ENCODE measurements at places on chromosomes 5 and 9.

- no peak for DNase-seq
Observed at GRCh38 chr5:95925939-95926338, 35.7 kb downstream of the ELL2 start.

- no peak for DNase-seq
Observed at GRCh38 chr5:14406554-14406849, 175.1 kb upstream of the OTULINL start.

DNA sequence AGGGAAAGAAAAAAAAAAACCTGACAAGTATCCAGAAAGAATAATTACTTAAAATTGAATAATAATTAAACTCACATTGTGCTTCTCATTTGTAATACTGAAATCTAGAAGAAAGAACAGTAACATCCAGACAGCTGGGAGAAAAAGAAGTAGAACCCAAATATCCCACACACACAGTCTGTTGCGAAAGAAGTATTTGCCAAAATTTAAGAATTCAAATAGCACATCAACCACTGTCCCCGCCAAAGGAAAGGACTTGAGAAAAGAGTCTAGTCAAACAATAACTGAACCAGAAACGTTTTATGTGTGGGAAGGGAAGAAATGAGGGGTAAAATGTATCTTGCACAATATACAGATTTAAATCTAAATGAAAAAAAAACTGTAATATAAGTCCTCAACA, 202.8 kb downstream of the MLLT3 start:
- DNase-seq: no peak

GRCh38 chr5:6910950-6911349, 197.7 kb downstream of the TENT4A start:
- DNase-seq: no peak

GRCh38 chr9:94140791-94141790, 56.8 kb downstream of the PTPDC1 start:
- DNase-seq: no peak

GRCh38 chr5:178086266-178086665, 27.1 kb upstream of the N4BP3 start:
- no peak for DNase-seq

- no peak for DNase-seq
Observed at GRCh38 chr9:3337515-3338225, 188.1 kb downstream of the RFX3 start.

DNA sequence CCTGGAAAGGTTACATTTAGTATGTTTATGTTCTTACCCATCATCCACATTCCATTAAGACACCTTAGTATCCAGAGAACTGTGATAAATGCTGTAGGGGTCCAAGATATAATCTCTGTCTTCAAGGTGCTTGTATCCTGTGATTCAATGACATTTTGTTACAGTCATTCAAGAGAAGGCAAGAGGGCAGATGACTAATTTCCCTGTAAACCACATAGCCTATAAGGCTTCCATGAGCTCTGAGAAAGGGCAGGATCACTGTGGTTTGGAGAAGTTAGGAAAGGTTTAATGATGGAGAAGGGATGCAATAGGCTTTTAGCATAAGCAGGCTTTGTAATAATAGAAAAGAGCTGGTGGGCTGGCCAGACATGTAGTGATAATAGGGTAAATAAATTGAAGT, 40.0 kb downstream of the PAPPA start:
- no peak for DNase-seq

- DNase-seq: no peak
Observed at GRCh38 chr5:56845277-56845676, 29.9 kb downstream of the MAP3K1 start.

DNA sequence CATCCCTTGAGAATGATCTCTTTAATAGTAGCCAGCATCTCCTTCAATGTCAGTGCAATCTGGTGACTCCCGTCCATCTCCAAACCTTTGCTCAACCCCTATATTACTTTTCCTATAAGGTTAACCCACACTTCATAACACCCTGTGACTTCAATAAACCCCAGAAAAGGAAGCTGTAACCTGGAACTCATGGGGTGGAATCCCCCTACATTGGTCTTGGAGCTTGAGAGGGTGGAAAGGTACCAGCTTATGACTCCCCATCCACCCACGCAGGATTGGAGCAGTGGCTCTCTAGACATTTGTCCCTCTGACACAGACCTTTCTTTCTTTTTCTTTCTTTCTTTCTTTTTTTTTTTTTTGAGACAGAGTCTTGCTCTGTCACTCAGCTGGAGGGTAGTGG, 54.7 kb upstream of the ZFR start:
- no peak for DNase-seq

DNA sequence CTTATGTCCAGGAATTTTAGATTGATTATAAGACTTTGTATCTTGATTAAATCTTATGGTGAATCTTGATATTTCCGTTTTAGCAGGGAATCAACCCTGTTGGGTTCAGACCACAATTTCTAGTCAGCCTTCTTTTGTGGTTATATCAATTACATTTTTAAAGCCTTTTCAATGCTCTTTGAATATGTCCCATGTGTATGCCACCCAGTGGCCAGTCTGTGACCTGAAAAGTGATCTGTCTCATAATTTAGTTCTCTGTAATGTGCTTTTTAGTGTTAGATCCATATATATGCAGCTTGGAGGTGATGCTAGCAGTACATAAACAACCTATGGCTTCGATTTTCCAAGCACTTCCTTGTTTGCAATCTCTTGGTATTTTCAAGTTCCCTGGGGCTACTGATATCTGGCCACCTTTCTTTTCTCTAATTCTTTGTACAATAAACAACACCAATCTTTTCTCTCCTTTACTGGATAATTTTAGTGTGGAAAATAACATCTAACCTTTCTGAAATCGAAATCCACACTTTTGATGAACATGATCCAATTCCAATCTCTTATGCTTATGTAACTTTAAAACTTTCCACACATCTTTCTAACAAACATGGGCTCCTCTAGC, 28.8 kb downstream of the PDE8B start:
- peak; percentile 67 for DNase-seq

DNA sequence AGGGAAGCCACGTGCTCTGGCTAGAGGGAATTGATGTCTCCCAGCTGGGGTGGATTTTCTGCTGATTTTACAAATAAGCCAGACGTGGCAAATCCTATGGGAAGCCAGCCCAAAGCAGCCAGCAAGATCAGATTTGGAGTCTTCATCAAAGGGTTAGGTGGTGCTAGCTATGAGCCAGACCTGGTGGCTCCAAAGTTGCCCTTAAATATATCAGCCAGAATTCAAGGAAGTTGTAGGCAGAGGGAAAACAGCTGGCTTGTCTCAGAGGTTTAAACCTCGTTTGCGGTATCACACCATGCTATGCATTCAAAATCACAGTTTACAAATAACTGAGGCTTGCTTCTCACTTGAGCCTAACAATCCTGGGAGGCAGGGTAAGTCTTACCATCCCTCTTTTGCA, 313.2 kb downstream of the MLLT3 start:
- no peak for DNase-seq

DNA sequence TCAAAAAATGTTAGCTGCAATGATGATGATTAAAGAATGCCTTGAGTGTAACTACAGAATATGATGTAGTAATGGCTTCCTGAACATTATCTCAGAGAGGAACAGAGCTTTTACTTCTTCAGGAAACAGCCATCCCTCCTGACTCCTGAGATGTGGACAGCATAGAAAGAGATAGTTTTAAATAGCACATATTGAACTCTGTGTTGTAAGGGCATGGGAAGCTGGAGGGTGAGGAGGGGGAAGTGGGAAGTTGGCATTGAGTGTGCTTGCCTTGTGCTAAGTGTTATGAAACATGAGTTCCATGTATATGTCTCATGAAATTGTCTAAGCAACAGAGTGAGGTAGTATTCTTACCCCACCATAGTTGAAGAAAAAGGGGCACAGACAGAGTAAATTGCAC, 161.5 kb upstream of the SLC28A3 start:
- DNase-seq: no peak

DNA sequence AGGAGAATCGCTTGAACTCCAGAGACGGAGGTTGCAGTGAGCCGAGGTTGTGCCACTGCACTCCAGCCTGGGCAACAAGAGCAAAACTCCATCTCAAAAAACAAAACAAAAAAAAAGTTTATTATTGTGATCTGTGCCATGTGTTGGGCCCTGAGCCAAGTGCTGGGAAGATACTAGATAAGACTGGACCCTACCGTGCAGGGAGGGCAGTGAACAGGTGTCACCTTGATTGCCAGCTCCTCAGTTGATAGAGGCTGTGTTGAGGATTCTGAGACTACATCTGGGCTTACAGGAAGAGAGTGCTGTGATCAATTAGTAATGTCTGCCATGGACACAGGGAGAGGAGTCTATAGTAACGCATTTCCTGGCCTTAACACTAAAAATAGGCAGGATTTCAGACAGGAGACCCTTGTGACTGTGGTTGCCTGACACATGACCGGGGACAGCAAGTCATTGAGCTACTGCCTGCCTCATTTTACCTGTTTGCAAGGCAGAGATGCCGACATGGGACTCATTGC, 201.5 kb downstream of the C9orf50 start:
- DNase-seq: no peak

DNA sequence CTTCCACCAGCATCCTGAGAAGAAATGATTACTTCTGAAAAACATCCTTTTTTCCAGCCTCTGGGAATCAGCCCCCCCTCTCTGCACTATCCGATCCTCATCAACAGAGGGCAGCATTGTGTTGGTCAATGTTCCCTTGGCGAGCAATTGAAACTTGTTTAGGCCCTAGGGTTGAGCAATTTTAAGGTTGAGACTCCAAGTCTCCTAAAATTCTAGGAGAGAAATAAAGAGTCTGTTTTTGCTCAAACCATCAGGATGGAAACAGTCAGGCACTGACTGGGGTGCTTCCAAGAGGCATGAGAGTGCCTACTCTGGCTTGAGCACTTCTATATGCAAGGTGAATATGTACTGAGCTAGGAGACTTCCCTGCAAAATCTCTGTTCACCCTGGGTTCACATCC, 12.4 kb upstream of the CYFIP2 start:
- DNase-seq: peak; percentile 85

- DNase-seq: no peak
Observed at GRCh38 chr9:34343605-34344004, 14.2 kb downstream of the NUDT2 start.

GRCh38 chr5:178545176-178545575, 45.0 kb downstream of the COL23A1 start:
- DNase-seq: no peak

DNA sequence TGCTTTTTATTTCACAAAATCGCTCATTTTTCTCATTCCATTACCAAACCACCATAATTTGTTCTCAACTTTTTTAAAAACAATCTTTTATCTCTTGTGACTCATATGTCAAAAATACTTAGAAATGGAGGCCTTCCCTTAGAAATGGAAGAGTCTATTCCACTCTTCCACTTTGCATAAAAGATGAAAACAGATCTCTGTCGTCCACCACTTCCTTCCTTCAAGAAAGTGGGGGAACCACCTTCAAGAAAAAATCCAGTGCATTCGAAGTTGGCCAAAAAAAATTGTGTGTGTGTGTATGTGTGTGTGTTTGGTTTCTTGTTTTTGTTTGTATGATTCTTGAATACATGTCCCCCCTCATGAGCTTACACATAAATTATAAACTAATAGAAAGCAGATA, 628.8 kb upstream of the DMAC1 start:
- no peak for DNase-seq

DNA sequence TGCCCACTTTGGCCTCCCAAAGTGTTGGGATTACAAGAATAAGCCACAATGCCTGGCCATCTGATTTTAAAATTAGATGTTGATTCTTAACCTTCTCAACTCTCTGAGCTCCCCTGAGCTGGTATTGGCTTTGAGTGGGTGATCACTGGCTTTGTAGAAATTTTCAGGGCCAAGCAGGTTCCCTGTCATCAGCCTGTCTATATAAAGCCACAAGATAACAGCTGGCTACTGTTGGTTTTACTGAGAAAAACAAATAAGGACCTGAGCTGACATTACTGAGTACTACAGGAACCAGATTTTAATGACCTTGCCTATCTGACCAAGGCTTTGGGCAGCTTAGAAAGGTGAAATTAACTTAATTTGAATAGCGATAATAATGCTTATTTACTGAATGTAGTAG, 153.6 kb downstream of the MSX2 start:
- no peak for DNase-seq

- DNase-seq: no peak
Observed at GRCh38 chr9:88259001-88259400, 120.7 kb upstream of the SPATA31C2 start.

GRCh38 chr9:122226142-122226757, 2.5 kb downstream of the LHX6 start:
- DNase-seq: no peak

DNA sequence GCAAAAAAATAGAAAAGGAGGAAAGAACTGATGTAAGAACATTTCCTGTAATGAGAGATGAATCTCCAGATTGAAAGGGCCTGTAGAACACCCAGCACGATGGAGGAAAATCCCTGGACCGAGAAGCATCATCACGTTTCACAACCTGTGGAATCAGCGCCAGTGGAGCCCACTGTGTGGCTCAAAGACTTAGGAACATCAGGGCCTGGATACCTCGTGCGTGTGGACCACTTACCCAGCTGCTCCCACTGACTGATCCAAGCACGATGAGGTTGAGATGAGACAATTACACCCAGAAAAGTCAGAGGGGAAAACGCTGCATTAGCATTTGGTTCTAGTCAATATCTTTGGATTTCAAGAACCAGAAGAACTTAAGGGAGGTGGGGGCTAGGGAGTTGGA, 224.6 kb downstream of the SYK start:
- no peak for DNase-seq

- DNase-seq: no peak
Observed at GRCh38 chr5:153972240-153972639, 66.5 kb downstream of the FAM114A2 start.

- DNase-seq: no peak
Observed at GRCh38 chr9:20989923-20990341, 41.5 kb downstream of the HACD4 start.

GRCh38 chr9:127197861-127198430, 66.6 kb upstream of the GARNL3 start:
- DNase-seq: no peak

DNA sequence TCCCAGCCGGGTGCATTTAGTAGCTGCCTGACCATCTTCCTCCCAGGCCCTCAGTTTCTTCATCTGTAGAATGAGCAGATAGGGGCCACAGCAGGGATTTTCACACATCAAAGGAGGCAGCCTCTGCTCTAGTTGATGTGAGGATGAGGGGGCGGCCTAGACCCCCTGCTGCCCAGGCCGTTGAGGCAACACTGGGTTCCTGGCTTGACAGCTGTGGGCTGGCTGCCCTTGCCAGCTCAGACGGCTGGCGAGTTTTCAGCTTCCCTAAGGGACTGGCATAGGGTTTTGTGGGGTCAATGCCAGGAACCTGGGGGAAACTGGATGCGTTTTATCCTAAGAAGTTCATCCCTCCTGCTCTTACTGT, 49.6 kb downstream of the NDST1 start:
- DNase-seq: no peak

- DNase-seq: no peak
Observed at GRCh38 chr5:177107159-177107558, 20.4 kb downstream of the FGFR4 start.

GRCh38 chr5:125411744-125412560, 665.5 kb upstream of the ZNF608 start:
- DNase-seq: no peak

DNA sequence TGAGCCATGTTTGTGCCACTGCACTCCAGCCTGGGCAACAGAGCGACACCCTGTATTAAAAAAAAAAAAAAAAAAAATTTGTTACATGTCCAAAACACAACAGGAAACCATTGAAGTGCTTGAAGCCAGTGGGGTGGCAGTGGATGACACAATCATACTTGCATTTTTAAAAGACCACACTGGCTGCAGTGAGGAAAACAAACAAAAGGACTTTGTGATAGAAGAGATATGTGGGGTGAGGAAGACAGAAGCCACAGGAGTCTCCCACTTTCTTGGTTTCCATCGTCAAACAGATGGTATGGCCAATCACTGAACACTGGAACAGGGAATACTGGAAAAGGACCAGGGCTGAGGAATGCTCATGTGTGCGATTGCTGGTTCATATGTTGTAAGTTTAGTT, 20.9 kb upstream of the COMMD10 start:
- no peak for DNase-seq

GRCh38 chr9:131656356-131657036, 83.4 kb downstream of the RAPGEF1 start:
- DNase-seq: peak; percentile 92
